Activated CD8-positive, alpha-beta memory T cell treated with anti-CD3 and anti-CD28 coated beads for 1 hour (primary cell): ENCODE measurements at places on chromosomes 11 and 22.

DNA sequence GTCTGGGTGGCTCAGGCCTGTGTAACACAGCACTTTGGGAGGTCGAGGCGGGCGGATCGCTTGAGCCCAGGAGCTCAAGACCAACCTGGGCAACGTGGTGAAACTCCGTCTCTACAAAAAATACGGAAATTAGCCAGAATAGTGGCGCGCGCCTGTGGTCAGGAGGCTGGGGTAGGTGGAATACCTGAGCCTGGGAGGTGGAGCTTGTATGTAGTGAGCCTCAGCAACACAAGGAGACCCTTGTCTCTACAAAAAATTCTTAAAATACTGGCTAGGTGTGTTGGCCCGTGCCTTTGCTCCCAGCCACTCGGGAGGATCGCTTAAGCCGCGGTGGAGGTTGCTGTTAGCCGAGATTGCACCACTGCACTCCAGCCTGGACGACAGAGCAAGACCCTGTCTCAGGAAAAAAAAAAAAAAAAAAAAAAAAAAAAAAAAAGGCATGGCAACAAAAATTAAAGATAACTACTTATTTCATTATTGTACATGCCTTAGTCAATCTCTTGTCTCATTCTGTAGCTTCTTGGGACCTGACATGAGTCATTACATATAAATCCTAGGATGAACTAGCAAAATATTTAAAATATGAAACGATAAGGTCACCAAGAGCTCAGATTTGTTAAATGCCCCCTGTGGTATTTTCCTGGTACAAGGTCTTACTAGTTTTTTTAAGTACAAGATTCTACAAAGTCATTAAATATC, 1.1 kb downstream of the TAF1D start:
- DNase-seq: no peak

- DNase-seq: peak; percentile 68
These were observed 3.5 kb upstream of the KRTAP5-6 start for GRCh38 chr11:1693327-1694063.

DNA sequence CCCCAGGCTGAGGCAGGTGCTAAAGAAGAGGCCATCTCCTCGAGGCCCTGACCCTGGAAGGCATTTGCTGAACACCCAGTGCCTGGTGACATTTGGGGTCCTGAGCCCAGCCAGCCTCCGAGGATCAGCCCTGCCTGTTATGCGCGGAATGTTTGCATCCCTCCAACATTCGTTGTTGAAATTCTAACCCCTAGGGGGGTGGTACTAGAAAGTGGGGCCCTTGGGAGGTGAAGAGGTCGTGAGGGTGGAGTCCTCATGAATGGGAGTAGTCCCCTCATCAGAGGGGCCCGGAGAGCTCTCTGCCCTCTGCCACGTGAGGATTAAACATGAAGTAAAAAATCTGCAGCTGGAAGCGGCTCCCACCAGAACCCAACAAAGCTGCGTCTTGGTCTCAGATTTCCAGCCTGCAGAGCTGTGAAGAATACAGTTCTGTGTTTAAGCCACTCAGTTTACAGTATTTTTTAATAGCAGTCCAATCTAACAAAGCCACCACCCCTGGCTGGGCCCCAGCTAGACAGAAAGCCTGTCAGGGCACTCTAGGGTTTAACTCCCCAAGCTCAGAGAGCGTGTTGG, 35.3 kb upstream of the SEPTIN5 start:
- DNase-seq: no peak

DNA sequence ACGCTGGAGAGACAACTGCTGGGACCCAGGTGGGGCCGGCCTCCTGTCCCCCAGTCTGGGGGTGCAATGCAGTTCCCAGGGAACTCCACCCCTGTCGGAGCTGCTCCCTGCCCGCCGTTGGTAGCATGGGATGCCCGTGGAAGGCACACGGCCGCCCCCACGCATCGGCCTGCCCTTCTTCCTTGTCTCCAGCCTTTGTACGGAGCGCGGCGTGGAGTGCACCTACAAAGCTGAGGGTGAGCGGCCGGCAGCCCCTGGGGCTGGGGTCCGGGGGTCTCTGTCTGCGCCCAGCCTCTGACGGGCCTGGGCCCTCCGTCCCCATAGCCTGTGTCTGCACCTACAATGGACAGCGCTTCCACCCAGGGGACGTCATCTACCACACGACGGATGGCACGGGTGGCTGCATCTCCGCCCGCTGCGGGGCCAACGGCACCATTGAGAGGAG, 23.2 kb downstream of the MUC5AC start:
- no peak for DNase-seq

- no peak for DNase-seq
These were observed 99.0 kb downstream of the CCDC34 start for GRCh38 chr11:27263986-27264385.

DNA sequence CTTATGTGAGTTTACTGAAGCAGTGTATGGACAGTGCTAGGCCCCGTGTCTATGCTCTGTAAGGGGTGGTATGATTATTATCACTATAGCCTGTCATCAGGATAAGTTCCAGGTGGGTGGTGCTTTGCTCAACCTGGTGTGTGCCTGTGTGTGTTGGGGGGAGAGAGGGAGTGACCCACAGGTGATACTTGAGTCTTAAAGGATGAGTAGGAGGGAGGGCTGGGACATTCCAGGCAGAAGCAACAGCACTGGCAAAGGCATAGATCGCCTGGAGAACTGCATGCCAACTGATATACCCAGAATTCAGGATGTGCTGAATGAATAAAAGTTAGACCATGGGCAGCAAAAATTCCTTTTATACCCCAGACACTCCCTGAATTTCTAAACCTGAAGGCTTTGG, 4.5 kb downstream of the KIAA1671 start:
- no peak for DNase-seq

DNA sequence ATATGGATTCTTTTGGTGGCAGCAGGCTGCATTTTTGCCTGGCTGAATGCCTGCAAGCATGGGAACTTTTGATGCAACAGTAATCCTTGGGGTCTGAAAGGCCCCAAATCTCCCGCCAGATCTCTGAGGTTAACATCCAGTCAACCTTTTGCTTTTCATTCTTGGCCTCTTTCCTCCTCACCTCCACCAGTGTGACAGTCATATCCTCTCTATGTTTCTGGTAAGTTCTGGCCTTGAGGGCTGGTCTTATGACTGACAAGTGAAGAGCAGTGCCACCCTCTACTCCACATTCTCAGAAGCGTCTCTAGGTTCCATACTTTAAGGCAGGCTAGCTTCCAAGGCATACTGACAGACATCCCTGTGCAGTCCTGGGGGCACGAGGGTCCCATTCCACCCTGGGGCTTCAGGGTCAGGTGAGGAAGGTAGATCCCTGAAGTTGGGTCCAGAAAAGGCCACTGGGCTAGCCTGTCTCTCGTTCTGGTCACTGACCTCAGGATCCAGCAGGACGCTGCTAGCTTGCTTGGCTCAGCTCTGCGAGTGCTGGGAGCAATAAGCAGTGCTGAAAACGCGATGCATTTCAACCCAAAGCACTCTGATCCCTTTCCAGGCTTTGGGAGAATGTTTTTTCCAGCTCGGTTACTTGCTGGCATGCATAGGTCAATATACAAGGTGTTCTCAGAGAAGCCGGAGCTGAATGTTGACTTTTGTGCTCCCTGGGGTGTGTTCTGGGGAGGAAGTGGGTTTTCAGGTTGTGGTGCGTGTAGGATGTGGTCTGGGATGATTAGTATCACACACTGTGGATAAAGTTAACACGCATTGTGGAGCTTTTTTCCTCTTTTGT, 75.2 kb downstream of the PTPRJ start:
- peak; percentile 4 for DNase-seq

DNA sequence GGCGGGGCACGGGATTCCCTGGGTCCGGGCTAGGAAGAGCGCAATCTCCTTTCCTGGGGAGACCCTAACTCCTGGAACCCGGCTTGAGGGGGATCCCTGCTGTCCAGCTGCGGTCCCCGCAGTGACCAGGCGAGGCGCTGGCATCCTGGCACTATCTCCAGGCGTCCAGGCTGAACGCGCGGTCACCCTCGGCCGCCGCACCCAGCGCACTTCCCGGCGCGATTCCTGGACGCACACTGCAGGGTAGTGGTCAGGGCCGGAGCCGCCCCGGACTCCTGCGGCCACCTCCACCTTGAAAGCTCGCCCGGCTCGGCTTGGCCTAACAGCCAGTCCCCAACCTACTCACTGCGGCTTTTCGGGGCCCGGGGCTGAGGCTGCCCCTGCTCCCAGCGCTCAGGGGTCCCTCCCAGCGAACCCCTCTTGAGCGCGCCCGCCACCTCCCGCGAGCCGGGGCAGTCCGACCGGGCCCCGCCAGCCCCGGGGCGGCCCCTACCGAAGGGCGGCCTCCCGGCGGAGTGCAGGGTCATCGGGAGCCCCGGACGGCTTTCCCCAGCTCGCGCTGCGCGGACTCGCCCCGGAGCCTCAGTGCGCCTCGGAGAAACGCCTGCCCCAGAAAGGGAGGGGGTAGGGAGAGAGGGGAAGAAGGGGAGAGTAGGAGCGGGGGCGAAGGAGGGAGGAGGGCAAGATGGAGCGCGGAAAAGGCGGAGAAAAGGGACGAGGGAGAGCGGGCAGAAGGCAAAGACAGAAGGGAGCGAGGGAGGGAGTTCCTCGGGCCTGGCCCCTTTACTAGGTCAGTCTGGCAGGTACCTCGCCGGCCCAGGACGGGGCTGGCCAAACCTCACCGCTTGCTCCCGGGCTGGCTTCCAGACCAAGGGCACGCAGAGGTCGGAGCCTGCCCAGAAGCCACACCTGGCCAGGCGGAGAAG, 1.0 kb downstream of the POU2AF3 start:
- DNase-seq: no peak

- DNase-seq: no peak
These were observed 322.8 kb upstream of the SYN3 start for GRCh38 chr22:33380789-33381530.

DNA sequence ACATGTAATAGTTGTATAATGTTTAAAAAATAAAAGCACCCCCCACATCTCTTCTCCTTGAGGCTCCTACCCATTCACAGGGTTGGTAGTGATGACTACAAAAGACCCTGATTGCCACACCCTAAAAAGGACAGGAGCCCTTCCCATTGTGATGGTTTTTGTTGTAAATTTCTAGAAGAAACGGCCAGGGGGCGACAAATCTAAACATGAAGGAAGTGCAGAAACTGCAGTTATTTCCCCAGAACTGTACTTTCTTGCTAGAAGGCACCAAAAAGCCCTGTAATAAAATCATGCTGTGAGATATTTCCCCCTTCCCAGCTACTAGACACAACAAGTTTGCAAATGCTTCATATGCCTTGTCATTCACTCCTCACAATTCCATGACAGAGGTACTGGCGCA, 10.8 kb downstream of the PRR5L start:
- DNase-seq: no peak

- DNase-seq: no peak
These were observed 403 bp upstream of the SBF2 start for GRCh38 chr11:10294290-10294953.

DNA sequence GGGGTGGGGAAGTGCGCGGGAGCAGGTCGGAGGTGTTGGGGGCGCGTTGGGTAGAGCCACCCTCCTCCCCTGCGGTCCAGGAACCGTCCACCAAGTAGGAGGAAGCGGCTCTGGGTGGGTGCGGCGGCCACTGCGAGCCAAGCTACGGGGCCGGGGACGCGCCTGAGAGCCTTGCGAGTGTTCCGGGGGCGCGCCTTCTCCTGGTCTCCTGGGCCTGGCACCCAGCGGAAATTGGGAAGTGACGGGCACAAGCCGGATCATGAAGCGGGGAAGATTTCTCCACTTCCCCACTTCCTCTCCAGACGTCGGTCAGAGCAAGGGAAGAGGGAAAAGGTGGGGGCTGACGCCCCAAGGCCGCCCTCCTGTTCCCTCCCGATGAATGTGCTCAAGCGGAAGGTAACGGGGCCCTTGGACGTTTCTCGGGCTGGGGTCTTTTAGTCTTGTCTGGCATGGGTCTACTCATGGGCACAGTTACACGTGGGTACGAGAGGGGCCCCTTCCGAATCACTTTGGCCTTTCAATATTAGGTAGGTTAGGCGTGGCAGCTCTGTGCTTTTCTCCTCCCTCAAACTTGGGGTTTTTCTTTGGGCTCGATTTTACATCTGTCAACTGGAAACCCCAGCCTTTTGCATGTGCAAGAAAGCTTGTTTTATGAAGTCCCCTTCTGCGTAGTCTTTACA, 865 bp downstream of the RBM14 start:
- no peak for DNase-seq

- no peak for DNase-seq
These were observed 21.4 kb downstream of the CD44 start for GRCh38 chr11:35160246-35160824.

- DNase-seq: no peak
These were observed 8.8 kb downstream of the ZP1 start for GRCh38 chr11:60876168-60876485.

DNA sequence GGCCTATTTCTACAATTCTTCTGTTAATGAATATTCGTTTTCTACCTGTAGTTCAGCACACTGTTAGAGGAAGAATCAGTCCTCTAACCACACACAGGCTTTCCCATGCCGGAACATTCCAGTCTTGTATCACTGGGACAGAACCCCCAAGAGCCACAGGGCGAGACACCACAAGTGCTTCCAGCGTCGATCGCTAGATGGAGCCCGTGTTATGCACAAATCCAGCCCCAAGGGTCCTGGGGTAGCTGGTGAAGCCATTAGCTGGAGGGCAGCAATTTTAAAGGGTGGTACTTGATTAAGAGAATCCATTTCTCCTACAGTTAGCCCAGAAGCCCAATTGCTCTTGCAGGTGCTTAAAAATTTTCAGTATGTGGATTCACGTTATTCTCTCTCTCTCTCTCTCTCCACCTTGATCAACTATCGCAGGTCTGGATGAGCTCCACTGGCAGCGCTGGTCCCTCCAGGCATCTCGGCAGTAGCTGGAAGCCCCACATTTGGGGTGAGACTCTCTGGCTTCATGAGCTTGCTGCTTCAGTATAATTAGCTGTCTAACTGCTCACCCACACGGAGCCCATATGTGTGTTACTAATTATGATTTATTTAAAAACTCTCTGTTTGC, 148.2 kb upstream of the SNX19 start:
- no peak for DNase-seq

GRCh38 chr11:35372565-35373283, 46.6 kb downstream of the SLC1A2 start:
- no peak for DNase-seq

- no peak for DNase-seq
These were observed 223.3 kb upstream of the ISX start for GRCh38 chr22:34842630-34843029.

DNA sequence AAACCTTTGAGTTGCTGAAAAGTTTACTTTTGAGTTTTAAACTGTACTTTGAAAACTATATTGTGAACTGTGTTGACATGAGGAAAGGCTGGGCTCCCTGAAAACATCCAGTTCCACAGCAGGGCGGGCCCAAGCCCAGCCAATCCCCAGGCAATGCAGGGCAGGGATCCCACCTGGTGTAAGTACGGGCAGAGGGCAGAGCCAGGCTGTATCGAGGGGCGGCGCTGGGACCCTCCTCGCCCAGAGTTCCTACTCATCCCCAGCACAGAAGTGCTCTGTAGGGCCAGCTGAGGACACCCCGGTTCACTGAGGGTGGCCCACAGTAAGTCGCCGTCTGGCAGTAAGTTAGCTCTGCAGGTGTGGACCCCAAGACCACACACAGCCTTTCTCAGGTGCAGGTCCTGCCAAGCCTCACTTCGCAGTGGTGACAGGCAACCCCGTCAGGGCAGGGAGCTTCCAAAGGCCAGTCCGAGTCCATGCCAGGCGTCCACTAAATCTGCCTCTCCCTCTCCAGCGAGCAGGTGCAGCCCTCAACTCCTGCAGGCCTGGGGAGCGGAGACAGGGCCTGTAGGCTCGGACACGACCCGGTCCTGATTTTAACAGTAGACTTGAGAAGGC, 6.3 kb downstream of the RASSF7 start:
- no peak for DNase-seq

GRCh38 chr11:27504205-27504604, 2.4 kb downstream of the LIN7C start:
- no peak for DNase-seq

GRCh38 chr11:3849297-3849874, 6.1 kb upstream of the STIM1 start:
- DNase-seq: no peak

- no peak for DNase-seq
These were observed 18.4 kb downstream of the SELENOO start for GRCh38 chr22:50218996-50219727.
